ENCODE measurements at places on chromosomes 12 and 14.

GRCh38 chr14:57769863-57770523 lies 95.9 kb downstream of the SLC35F4 start:
- no peak for DNase-seq

DNA sequence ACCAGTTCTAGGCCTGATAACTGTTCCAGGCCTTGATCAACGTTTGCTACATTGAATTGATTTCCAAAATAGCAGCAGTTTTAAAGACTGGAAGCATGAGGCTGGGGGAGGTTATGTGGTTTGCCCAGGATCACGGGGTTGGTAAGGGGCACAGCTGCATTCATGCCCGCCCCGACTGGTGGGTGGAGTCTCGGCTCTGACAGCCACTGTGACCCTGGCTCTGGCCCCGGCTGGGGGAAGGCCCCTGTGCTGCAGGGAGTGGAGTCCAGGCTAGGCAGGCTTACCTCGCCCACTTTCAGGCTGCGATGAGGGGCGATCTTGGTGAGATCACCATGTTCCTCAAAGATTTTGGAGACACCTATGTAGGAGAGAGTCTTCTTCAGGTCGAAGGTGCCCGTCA lies 13.3 kb upstream of the SERPINA9 start:
- DNase-seq: no peak

DNA sequence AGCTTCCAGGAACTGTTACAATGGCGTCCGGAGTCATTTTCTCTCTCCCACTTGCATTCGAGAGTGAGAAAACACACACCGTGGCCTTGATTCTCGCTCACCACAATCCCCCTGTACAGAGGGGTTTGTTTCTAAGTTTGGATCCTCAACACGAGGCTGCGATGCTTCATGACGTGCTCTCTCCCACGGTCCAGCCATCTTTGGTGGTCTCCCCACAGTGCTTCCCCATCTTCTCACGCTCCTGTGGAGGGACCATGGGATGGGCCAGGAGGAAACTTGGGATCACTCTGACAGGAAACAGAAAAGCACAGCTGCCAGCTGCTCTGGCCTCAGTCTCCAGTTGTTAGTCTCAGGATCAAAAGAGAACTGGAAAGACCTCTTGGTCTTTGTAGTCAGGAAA lies 28.1 kb downstream of the OR10P1 start:
- no peak for DNase-seq

GRCh38 chr12:68591734-68592418 lies 18.8 kb upstream of the RAP1B start:
- no peak for DNase-seq

GRCh38 chr12:90090929-90091651 lies 382.5 kb upstream of the ATP2B1 start:
- DNase-seq: peak; percentile 46
